ENCODE measurements at places on chromosomes 7 and 10.

GRCh38 chr10:120477021-120477742, 20.2 kb downstream of the PLPP4 start:
- peak; percentile 84 for DNase-seq

- peak; percentile 99 for DNase-seq
These were observed 85.9 kb downstream of the CD36 start for GRCh38 chr7:80724249-80724871.

DNA sequence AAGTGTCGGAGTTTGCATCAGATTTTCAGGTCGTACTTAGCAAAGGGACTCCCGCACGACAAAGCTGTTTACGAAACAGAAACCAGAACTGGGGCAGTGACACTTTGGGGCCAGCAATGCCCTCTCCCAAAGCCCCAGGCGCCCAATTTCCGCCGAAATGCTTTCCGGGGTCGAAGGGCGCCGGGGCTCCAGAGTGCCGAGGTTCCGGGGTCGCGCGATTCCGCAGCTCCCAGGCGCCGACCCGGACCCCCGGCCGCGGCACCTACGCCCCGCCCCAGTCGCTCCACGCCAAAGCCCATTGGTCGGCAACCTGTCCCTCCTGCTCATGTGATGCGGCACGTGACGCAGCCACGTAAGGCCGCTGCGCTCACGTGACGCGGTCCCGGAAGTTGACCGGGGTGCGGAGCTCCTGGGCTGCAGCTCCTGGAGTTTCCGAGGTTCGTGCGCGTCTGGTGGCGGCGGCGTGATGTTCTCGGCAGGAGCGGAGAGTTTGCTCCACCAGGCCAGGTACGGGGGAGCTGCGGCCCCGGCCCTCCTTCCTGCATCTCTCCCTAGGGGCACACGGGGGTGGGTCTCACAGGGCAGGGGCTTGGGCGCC, at the start of gene AP5Z1:
Gene AP5Z1 (plus strand): TSS at position 374 of the 598 bp plus-strand sequence. CDS start 93 bp downstream, at position 467.
- peak; percentile 96 for DNase-seq

DNA sequence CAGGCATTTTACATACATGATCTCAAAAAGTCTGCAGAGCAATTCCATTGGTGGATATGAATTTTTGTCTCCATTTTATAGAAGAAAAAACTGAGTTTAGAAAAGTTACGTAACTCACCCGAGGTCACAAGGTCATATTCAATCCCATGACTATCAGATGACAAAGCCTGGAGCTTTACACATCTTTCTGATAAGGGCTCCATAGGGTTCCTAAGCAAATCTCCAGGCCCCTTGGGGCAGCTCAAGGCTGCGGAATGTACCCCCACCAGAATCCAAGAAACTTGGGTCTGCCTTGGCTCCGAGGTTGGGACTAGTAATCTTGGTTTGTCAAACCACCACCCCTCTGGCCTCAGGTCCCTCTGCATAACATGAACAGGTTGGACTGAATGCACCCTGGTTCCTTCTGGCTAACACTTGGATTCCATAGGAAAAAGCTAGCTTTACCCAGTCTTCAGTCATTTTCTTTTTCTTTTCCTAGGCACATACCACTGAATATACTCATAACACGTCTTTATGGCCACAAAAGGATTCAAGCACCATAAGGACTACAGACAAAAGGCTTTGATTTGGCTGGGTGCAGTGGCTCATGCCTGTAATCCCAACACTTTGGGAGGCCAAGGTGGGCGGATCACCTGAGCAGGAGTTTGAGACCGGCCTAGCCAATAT, 55.5 kb downstream of the PIP4K2A start:
- DNase-seq, result no peak

GRCh38 chr10:18650404-18650997, 886 bp downstream of the NSUN6 start:
- DNase-seq, result no peak

DNA sequence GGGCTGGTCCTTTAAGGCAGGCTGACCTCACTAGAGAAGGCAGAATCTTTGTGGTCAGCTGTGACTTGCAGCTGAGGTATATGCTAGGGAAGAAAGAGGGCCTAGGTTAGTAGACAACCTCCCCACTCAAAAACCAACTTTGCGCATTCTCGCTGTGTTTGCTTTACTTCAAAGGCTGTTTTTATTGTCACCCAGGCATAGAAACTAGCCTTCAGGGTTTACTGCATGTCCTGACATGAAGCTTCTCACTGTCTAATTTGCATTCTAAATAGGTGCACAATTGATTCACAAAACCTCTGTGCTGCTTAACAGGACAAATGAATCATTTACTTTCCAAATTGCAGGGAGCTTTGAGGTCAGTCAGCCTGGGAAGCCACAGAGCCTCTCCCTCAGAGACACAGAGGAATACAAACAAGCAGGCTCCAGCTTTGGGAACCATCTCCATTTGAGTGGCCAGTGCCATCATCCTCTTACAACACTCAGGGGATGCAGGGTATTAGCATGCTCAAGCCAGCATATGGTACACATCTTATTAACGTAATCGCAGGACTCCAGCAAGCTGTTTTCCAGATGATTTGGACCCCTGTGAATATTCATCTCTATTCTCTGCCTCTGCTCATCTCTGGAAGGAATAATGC, 596.4 kb upstream of the GHITM start:
- peak; percentile 26 for DNase-seq

DNA sequence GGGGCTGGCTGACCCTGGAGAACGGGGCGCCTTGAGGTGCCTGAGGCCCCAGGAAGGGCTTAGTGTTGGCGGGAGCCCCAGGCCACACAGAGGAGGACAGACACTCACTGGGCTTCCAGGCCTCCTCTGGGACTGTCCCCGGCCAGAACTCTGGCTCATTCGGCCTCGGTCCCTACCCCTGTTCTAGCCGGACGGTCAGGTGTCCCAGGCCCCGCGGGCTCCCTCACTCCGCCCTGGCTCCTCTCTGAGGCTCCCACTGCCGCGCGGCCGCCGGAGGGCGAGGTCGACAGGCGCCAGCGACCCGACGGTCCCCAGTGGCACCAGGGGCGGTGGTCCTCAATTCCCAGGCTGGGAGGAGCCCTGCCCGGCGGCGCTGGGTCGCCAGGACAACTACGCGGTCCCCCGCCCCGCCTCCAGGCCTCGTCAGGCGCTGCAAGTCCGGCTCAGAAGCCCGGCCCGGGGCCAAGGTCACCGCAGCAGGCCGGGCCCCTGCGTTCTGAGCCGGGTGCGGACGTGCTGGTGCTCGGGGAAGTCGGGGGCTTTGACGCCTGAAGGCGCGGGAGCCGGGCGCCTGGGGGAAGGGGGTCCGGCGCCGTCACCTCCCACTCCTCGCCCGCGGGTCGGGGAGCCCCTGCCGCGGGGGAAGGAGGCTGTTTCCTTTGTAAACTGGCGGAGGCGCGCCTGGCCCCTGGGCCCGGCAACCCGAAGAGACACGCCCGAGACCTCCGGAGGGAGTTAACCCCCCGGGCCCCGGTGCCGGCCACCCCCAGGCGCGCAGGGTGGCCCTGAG, 1.1 kb upstream of the PWWP2B start:
- DNase-seq, result peak; percentile 51

- DNase-seq, result peak; percentile 94
These were observed at the start of gene BAG3 for GRCh38 chr10:119650692-119651513. Gene BAG3, plus strand, starts transcription at chr10:119651380. Its CDS starts 296 bp downstream, at chr10:119651676.

GRCh38 chr10:9302140-9302746, 1247.8 kb downstream of the GATA3 start:
- peak; percentile 54 for DNase-seq

DNA sequence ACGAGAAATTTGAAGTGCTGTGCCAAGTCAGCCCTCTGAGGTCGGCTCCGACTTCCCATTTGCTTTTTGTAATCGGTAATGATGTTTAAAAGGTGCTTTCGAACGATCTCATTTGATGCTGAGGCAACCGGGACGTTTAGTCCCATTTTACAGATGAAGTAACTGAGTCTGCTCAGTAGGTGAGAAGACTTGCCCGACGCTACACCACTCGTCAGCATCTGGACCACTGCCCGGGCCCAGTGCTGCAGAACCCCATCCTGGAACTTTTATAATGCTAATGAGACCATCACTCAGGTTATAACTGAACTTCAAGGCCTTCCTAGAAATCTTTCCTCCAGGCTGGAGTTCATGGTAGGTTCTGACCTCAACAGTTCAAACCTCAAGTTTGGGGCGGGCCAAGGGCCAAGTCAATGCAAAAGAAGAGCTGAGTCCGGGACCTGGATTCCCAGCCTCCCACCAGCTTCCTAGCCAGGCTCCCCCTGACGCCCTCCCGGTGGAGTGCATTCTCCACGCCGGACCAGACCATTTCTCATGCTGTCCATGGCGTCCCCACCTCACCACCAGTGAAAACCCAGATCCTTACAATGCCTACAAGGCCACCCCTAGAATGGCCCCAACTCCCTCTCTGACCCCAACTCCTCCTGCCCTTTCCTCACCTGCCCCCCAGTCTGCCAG, 699 bp upstream of the PDLIM1 start:
- no peak for DNase-seq

- DNase-seq, result peak; percentile 51
These were observed 21.7 kb downstream of the CCM2 start for GRCh38 chr7:45021604-45022296.

- peak; percentile 17 for DNase-seq
These were observed 5.8 kb upstream of the KCNH2 start for GRCh38 chr7:150983893-150984368.

DNA sequence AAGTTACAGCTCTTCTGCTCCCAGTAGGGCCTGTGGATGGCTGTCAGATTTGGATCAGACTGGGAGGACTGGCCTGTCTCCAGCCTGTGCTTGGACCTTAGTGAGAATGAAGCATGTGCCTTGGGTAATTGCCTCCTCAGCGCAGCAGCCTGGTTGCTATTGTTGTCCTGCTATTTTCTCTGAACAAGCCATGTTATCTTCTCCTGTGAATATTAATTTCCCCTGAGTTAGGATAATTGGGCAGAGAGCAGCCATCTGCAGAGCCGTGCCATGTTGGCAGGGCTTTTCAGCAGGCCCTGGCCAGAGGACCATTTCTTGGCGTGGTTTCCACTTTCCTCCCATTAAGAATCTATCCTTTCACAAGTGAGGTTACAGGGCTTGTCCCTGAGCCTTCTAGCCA, 497.3 kb downstream of the SORCS3 start:
- no peak for DNase-seq

DNA sequence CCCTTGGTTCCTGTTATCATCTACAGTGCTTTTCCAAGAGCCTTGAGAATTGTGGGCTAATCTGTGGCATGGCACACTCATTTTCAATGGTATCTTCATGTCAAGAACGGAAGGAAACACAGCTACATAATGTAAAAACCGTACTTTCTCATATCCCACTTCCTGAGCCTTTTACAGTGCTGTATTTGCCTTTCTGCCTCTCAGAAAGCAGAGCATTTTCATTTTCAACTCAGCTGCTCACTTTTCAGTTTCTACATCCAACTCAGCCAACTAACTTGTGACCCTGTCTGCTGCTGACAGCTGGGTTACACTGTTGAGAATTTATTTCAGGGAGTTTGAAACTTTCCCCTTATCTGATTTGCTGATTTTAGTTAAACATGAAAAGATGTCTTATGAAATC, 875.8 kb upstream of the KCND2 start:
- no peak for DNase-seq

DNA sequence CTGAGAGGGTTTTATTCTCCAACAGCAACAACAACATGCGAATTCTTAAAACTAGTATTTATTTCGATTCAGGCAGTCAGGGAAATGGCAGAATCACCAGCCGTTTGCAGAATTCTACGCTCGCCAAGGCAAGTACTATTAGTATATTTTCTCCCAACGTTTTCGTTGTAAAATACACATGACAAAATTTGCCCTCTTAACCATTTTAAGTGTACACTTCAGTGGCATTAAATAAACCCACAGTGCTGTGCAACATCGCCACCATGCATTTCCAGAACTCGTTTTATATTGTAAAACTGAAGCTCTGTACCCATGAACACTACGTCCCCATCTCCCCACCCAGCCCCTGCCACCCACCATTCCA, 10.8 kb downstream of the EN2 start:
- no peak for DNase-seq

DNA sequence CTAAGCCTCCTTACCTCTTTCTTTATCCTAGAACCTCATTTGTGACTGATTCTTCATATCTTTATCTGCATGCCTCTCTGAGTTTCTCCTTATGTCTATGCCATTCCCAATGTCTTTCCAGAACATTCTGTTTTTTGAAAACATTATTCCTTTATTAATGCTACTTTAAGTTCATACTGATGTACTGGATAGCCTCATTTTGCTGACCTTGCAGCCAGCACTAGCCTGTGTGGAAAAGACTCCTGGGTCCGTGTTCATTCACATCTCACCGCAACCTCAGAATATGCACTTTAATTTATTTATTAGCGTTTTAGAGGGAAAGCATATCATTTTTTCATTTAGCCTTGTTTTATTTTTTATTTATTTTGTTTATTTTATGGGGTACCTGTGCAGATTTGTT, 208.1 kb upstream of the NPVF start:
- DNase-seq, result no peak

- DNase-seq, result no peak
These were observed 75.4 kb downstream of the JAZF1 start for GRCh38 chr7:28105234-28105633.

DNA sequence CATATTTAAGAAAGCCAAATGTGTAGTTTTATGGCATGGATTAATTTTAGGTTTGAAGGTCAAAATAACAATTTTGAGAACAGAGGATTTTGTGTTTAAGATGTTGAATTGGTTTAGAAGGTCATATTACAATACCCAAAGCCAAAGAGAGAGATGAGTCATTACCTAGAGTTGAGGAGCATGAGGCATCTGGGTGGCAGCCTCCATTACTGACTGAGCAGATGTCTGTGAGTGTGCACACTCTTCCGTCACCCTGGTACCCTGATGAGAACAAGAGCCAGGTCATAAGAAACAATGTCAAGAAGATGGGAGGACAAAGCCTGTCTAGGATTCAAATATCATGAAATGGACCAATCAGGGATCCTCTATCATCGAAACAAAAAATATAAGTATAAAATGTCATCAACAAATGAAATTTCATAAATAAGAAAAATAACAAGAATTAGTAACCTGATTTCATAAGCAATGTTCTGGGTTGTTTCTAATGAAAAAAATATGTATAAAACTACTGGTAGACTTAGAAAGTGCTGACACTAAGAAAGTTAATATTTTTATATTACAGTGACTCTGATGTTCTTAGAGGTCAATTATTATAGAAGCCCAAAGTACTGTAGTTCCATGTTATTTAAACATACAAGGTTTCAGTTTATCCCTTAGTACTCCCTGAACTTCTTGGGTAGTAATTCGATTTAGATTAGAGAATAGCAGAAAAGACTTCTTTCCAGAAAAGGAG, 20.0 kb downstream of the CUBN start:
- peak; percentile 80 for DNase-seq

GRCh38 chr7:42254217-42254616, 17.2 kb upstream of the GLI3 start:
- peak; percentile 81 for DNase-seq

- DNase-seq, result no peak
These were observed 228.7 kb upstream of the KLF6 start for GRCh38 chr10:4013651-4014121.

DNA sequence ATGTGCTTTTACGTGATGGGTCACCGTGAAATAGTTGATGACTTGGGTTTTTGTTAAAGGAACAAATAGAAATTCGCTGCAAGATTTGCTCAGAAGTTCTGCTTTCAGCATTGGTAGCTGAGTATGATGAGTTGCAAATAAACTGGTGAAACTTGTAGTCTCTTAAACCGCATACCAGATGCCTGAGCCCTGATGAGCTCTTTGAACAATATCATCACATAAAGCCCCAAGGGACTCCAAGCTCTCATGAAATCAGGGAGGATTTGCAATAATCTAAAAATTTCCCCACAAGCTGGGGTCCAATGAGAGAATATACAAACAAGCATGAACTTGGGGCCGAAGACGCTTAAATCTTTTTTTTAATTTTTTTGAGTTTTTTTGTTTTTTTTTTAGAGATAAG, 312.4 kb downstream of the CALN1 start:
- peak; percentile 91 for DNase-seq

GRCh38 chr10:85976267-85976793, 390.3 kb downstream of the GRID1 start:
- DNase-seq, result no peak

Data from AG10803 (cell line).